Omental fat pad (tissue), 4 donors: ENCODE measurements at places on chromosomes 12 and 14. TPM values are rescaled to one million over a fixed set of nuclear protein-coding genes. Genes with fewer than 3 reads are reported as not detected.

DNA sequence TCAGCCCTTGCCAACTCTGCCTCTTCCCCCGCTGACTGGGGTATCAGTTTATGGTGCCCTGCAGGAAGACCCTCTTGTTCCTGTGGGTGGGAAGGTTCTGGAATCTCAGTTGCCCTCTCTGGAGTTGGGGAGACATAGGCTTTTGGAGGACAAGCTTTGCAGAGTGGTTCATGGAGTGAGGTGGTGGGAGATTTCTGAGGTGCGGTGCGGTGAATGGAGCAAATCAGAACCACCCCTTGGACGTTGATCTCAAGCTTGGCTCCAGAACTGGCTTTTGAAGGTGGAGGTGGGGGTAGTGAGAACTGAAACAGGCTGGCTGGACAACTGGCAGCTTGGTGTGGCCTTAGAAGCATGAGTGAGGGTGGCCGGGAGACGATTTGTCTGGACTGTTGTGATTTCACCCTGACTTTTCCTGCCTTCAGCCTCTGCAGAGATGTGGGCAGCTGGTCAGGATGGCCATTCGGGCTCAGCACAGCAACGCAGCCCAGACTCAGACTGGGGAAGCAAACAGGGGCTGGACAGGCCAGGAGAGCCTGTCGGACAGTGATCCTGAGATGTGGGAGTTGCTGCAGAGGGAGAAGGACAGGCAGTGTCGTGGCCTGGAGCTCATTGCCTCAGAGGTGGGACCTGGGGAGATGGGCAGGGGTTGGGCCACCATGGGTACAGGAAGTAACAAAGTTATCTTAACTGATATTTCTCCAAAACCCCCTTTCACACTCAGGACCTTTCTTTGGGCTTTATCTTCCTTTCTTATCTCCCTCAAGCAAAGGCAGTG lies 1.1 kb downstream of the SHMT2 start:
- no peak for DNase-seq

GRCh38 chr12:12891080-12891880 lies at the start of gene GPRC5A:
GPRC5A (plus strand) TSS chr12:12891562; CDS start chr12:12908250, 16,688 bp downstream.
- DNase-seq, result peak; percentile 87

DNA sequence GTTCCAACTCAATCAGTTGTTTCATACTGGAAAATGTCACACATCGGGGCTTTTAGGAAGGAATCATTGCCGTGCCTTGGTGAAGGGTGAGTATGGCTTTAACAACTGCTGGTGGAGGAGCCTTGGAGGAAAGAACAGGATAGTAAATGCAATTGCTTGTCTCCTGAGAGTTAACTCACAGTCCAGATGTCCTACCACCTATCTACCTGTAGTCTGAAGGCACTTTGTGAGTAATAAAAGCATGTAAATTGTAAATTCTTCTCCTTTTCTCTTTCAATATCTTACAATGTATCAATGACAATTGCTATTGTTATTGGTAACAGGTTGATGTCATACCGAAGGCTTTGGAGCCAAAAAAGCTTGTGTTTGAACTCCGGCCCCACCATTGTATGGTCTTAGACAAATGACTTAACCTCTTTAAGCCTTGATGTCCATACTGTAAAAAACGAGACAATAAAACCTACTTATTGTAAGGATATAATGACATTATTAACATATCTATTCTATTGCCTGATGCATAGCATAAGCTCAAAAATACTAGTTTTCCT lies 397.4 kb downstream of the ADAMTS20 start:
- no peak for DNase-seq

DNA sequence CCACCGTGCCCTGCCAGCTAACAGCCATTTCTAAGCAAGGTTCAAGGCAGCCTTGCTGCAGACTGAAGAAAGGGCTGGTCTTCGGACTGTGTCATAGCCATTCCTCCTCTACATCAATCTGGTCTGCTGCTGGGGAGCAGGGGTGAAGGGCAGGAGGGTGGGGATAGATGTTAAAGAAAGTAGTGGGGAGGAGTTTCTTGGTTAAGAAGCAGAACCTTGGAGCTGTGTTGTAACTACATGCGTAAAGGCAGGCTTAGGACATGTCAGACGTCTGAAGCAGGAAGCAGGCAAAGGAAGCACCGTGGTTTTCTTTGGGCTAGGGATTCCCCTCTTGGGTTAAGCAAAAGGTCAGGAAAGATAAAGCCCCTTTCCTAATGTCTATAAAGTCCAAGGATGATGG lies 18.1 kb upstream of the NEK9 start:
- DNase-seq, result no peak

GRCh38 chr12:28938056-28938455 lies 211.0 kb upstream of the FAR2 start:
- no peak for DNase-seq

- no peak for DNase-seq
Observed at GRCh38 chr14:69989622-69990021, 110.4 kb downstream of the SMOC1 start.

GRCh38 chr12:132178316-132178715 lies 34.1 kb downstream of the NOC4L start:
- no peak for DNase-seq

GRCh38 chr12:104216521-104216924 lies 944 bp downstream of the TXNRD1 start:
- no peak for DNase-seq

Gene DACT1
- total RNA-seq, result 2.7 TPM

Gene LBHD2
- total RNA-seq, result not detected

Gene RARG
- total RNA-seq, result 4.3 TPM

Gene ANO4
- 1.0 TPM for total RNA-seq
